HuH-7 (cell line): ENCODE measurements at places on chromosomes 7 and 10.

DNA sequence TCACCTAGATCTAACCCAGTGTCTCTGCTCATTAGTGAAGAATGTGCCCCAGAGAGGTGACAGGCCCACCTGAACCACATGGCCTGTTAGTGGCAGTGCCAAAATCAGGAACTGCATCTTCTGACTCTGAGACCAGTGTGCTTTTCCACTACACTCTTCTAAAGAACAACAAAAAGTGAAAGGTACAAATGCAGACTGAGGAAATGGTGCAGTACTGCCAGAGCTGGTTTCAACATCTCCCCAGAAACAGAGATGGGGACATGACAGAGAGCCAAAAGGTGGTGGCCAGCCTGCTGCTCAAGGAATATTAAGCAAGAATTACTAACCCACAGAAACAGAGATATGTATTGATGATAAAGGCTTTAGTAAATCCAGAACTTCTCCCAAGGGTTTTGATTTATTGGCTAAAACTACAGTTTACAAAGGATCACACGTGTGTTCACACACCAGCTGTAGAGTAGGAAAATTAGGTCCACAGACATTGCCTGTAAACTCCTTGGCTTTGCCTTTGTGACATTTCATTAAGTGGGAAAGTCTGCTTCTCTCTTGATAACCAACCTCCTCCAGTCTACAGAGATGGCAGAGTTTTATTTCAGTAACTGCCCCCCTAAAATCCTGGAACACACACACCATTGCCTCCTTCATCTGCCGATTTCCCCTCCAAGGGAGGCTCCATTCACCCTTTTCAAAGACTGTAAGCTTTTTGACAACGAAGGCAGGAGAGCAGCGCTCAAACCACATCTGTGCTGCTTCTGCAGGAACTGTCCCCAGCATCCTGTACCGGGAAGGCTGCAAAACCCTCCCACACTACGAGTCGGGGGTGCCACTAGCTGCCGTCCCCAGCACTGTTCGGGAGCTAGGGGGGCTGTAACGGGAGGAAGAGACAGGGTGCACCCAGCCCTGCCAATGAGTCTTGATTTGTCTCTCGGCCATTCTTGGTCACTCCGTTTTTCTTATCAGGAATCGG, 29.8 kb downstream of the GSDME start:
- DNase-seq: no peak

- peak; percentile 6 for DNase-seq
Observed at GRCh38 chr10:52949899-52950298, 177.3 kb upstream of the MBL2 start.

- no peak for DNase-seq
Observed at GRCh38 chr10:79930751-79931150, 18.2 kb downstream of the SFTPD start.

DNA sequence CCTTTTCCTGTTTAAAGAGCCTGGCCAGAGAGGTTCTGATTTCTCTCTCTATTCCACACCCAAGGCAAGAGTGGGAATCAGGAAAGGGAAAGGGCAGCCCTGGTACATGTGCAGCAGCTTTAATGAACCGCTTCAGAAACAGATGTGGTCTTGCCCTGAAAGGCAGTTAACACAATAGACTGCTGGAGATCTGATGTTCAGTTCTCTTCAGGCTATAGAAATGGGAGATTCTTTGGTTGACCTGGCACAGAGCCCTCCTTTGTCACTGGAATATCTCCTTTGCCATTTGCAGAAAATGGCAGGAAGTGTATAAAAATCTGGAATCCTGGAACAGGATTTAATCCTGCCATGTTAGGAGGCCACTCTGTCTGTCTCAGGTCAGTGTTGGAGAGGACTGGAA, 36.3 kb upstream of the EXOC6 start:
- no peak for DNase-seq

DNA sequence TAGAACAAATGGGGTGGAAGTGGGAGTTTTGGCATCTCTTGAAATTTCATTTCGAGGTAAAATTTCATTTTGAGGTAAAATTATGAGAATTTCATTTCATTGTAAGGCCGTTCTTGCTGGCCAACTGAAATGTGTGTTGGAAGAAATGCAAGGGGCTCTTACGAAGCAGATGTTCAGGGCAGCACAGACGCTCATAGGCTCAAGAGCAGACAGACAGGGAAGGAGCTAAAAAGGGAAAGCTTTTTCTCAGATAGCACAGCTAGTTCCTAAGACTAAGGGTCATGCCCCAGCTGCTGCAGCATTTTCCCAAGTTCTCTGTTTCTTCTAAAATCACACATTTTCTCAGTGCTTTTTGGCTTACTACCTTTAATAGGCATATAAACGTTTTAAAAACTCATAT, 65.1 kb upstream of the SFMBT2 start:
- DNase-seq: no peak
